ENCODE measurements at places on chromosomes 3 and 15.

DNA sequence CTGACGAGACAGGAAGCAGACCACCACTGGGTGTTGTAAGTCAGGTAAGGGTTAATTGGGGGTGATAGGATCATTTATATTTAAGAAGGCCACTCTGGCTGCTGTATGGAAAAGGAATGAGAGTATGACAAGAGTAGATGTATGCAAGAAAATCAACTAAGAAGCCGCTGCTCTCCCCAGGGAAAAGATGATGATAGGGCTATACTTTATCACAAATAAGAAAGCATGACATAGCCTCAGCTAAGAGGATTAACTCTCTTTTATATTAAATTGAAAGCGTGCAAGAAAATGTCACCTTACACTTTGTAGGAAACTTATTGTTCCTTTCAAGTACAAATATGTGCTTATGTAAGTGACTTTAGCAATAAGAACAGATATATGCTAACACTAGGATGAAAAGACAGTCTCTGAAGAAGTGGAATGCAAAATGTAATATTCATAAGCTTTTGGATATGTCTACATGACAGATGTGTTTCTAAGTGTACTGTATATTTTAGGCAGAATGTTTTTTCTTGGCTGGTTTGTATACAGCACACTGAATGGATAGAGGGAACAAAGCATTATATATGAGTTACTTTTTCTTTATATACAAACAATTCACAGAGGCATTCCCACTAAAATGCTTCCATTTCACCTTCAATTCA is 8.7 kb upstream of the NDUFB4 start:
- DNase-seq = no peak

- no peak for DNase-seq
These were observed 27.0 kb upstream of the C15orf39 start for GRCh38 chr15:75174729-75175128.

DNA sequence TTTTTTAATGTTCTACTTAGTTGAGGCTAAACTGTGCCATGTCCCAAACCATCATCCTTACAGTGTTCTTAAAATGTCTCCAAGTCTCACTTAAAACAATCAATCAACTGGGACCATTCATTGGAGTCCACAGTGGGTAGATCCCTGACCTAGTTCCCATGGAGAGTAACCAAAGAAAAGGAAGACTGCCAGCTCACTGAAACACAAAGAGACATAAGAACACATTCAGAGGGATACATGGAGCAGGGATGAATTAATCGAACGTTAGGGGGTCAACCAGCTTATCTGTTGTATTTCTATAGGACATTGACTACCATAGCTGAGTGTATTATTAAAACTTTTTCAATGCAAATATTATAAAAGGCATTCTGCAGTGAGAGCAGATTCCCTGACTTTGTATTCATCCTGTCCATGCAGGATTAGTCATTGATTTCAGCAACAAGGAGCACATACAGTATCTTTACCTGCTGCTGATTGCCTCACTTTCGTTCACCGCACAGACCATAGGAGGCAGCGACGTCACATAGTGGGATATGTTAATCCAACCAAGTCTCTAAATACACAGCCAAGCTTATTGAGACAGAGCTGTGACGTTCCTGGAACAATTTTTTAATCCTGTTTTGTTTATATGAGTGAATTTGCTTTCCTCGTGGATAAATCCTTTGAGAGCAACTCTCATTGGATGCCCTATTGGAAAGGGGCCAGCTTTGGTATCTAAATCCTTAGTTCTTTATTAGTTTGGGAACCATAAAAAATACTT is 364.9 kb upstream of the RBMS3 start:
- DNase-seq = no peak

- DNase-seq = no peak
These were observed 295.5 kb downstream of the PLOD2 start for GRCh38 chr3:145865399-145866018.

DNA sequence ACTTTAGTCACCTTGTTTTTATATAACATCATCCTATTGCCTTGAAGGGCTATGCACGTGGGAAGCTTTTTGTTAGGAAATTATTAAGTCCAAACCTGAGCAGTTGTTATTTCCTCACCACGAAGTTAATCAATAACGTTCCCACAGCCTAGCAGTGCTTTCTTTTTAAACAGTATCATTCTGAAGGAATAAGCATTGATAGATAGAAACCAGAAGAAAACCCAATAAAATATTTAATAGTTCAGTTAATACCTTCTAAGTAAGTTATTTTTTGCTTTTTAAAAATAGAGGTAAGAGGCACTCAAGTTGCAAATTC is 149.3 kb downstream of the KCNMB2 start:
- DNase-seq = no peak

DNA sequence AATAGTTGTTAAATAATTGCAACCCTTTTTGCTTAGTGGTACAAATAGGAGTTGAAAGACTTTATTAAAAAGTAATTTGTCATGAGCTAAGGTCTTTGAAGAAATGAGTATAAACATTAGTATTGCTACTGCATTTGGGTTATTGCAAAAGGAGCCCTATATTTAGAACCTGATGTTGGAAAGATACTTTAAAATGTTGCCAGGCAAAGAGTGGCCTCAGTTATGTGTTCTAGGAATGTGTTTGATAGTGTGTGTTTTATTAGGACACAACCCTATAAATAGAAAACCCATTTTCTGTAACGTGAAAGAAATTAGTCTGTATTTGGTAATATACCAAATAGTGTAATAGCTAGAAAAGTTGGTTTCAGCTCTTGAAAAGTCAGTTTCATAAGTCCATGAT is 10.7 kb downstream of the VPS8 start:
- no peak for DNase-seq

DNA sequence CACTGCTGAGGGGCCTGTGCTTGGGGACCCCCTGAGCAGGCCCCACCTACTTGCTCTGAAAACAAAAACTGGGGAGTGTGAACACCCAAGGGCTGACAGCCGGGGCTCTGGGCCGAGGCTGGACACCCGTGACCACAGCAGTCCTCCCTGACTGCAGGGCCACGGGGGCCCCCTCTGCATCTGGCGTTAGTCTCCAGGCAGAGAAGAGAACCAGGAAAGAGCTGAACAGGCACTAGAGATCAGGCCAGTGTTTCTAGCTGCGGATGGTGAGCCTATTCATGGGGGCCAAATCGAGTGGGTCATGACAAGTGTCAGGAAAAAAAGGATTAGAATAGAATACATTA is 17.1 kb downstream of the MELTF start:
- DNase-seq = no peak

DNA sequence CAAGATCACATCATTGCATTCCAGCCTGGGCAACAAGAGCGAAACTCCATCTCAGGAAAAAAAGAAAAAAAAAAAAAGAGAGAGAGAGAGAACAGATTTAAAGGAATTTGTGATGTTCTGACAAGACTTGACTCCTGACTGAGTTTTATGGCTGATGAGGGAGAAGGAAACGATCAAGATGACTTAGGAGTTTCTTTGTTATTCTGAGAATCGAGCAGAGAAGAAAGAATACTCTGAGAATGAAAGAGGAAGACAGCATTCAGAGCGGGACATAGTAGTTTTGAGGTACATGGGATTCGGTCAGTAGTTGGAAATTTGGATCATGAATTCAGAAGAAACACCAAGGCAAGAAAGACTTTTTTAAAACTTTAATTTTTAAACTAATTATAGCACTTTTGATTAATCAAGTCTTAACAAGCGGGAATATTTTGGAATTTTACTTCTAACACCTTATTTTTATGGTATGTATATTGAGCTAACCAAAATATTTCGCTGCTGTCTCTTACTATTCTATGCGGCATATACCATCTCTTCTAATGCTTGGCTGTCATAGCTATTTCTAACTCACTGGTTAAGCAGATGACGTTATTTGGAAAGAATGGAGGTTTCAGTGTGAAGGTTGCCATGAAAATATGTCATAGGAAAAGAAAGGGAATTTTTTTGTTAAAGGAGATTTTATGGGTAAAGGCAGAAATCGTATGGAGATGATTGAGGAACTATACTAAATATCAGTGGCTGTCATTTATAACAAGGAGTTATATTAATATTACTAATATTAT is 644.1 kb downstream of the RBMS3 start:
- no peak for DNase-seq

DNA sequence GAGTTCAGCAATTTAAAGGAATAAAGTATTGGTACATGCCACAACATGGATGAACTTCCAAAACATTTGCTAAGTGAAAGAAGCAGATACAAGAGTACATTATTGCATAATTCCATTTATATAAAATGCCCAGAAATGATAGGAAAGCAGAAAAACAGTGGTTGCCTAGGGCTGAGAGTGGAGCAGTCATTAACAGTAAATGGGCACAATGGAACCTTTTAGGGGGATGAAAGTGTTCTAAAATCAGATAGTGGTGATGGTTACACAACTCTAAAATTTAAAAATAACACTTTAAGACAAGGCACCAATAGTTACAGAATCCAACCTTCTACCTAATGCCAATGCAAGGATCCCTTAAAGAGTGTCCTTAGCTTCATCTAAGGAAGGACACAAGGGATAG is 34.6 kb downstream of the MSL2 start:
- no peak for DNase-seq

DNA sequence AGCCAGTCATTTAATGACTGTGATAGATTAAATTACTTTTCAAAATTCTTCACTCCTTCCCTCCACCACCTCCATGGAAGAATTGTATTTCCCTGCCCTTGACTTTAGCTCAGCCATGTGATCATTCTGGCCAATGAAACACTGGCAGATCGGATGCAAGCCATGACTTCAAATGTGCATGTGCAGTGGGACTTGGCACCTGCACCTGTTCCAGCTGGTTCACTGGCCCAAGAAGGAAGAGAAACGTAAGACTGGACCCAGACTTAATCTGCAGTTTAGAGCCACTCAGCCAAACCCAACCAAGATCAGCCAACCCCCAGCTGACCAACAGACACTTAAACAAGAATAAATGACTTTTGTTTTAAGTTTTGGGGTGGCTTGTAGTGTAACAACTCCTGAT is 11.8 kb downstream of the DPH3 start:
- DNase-seq = no peak

DNA sequence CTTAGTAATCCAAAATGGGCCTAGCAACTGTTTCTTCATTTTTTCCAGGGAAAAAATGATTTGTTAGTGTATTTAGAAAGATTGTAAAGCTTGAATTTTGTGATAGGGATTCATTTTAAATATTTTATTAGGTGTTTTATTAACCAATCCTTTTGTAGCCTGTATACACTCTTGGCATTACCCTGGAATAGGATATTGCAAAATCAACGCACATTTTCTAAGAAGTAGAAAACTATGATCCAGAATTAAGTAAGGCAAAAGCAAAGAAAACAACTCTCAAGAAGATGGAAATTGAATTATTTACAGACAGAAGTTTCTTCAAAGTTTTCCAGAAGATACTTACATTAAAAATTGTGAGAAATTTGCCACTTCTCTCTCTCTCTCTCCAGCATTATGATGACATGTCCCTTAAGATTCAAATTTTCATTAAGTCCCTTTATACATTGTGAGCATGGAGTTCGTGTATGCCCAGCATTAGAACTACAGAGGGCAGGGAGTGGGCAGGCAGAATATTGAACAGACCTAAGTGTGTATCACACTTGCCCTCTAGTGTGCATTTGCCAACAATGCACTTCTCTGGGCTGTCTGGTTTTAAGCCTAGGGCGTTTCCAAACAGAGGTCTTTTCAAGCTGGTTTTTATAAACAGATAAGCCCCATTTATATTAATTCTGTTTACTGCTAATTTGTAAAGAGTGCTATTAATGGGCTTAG is 28.5 kb upstream of the CMSS1 start:
- DNase-seq = no peak

- DNase-seq = no peak
These were observed 30.7 kb upstream of the CLDN1 start for GRCh38 chr3:190352861-190353457.

- DNase-seq = no peak
These were observed 88.6 kb downstream of the LRIG1 start for GRCh38 chr3:66411961-66412887.

DNA sequence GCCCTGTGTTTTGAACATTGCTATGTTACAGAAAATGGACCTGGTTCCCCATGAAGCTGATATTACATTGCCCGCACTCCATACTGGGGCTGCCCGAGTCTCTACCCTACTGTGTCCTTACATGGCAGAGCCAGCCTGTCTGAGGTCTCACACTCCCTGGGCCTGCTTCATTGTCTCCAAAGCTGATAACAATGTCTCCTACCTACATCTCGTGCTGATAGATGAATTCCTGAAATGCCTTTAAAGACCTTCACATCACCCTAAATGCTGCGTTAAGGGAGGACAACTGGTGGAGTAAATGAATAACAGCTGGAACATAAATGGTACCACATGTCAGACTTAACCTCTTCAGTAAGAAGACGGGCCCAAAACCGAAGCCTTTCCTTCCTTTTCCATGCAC is 62.9 kb upstream of the PTX3 start:
- no peak for DNase-seq

DNA sequence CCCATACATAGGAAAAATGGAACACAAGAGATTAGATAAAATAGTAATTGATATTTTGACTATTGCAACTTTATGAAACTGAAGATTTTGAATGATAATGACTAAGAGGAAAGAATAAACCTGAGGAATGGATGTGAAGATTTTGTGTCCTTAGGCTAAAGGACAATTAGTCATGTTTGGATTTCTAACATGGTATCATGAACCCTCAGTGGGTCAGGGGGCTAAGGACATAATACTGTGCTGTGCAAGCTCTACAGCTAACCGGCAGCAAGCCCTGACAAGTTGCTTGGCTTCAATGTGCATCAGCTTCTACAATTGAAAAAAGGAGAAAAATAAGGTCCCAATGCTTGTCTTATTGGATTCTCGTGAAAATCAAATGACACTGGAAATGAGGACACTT is 491.0 kb downstream of the MECOM start:
- no peak for DNase-seq

DNA sequence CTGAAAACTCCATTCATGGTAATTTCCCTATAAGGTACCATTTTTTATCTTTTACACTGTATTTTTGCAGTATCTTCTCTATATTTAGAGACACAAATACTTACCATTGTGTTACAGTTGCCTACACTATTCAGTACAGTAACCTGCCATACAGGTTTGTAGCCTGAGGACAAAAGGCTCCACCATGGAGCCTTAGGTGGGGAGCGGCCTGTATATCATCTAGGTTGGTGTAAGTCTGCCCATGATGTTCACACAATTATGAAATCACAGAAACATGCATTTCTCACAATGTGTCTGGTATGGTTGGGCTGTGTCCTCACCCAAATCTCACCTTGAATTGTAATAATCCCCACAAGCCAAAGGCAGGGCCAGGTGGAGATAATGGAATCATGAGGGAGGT is 43.9 kb upstream of the LYSMD4 start:
- no peak for DNase-seq

DNA sequence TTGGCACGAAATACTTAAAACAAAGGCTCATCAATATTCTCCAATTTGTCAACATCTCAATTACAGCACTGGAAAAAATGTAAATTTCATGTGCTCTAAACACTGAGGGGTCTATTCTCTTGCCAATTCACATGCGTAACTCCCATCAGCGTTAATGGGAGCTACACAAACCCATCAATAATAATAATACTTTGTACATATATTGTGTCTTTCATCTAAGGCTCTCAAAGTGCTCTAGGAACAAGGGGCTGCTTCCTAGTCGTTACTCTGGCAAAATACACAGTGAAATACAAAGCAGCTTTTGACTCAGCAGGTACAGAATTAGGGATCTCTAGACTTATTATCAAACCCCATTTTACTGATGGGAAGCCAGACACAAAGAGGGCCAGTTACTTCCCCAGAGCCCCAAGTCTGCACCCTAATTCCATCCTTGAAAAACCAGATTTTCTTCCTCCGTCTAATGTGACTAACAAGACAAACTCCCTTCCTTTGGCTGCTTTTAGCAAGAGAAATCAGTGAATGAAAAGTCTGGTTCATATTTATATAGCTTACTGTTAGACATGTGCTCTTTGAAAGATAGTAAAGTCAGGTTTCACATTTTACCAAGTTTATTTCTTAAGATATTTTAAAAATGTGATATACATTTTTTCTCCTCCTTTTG is 20.0 kb downstream of the MEIS2 start:
- DNase-seq = no peak
